ENCODE measurements at places on chromosomes 4 and X. TPM values are rescaled to one million over a fixed set of nuclear protein-coding genes. Genes with fewer than 3 reads are reported as not detected.

Gene P2RY10
- 1.5 TPM for total RNA-seq

DNA sequence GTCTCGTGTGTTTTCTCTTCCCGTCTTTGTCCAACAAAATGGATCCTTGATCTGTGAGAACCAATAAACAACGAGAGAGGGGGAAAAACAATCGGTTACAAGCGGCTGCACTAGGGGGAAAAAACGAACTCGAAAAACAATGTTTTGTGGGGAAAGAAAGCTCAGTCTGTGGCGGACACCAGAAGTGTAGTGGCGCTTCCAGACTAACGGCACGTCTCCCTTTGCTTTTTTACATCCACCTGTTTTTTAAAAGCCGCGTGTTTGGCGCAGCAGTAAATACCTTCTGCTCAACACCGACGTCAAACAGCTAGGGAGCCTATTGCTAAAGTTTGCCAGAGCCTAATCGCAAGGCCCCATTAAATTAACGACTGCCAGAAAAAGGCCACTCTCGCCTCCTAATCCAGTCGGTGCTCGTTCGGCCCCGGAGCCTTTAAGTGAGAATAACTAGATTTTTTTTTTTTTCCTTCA, 3.3 kb downstream of the NKX6-1 start:
- no peak for DNase-seq

Gene GLRA2
- not detected for total RNA-seq

GRCh38 chr4:182310962-182311361, 67.8 kb downstream of the TENM3 start:
- DNase-seq, result no peak

DNA sequence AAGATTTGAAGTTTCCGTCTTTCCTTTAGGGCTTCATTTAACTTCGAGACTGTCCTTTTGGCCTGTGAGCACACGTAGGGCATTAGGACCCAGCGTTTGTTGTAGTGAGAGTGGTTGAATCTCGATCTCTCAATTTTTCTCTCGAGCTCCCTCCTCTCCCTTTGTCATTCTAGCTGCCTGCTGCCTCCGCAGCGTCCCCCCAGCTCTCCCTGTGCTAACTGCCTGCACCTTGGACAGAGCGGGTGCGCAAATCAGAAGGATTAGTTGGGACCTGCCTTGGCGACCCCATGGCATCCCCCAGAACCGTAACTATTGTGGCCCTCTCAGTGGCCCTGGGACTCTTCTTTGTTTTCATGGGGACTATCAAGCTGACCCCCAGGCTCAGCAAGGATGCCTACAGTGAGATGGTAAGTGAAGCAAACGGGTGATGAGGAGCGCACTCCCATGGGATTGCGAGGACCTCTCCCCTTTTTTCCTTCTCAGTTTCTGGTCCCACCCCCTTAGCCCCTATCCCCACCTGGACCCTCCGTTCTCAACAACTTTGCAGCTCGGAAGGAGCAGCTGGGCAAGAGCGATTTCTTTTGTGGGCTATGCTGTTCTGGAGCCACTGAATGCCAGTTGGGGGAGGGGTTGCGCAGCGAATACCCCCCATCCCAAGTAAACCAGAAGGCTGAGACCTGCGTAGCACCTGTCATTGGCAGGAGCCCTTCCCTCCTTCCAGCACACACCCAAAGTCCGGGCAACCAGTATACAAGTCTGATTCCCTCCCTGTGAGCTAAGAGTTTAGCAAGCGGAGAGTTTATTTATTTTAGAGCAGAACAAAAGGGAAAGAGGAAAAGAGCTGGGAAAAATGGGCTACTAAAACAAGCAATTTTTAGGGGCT, at the start of gene TMEM35A:
TMEM35A (plus strand) TSS at position 164 of the 883 bp plus-strand sequence; CDS start at position 288, 124 bp downstream.
- DNase-seq, result no peak

DNA sequence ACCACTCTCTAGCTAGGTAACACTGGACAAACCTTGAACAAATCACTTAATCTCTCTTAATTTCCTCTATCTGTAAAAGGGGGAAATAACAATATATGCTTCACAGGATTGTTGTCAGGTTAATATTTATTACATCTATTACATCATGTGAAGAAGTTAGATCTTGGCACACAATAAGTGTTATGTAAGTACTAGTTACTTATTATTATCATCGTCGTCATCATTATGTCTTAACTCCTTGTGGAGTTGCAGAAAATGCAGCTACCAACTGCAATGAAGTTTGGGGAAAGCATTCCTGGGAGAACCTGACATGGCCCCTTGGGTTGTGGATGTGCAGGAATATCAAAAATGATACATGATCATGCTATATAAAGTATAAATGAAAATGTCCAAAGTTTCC, 4.8 kb upstream of the JCHAIN start:
- DNase-seq, result no peak

- peak; percentile 19 for DNase-seq
These were observed 3.0 kb downstream of the LINC00632 start for GRCh38 chrX:140712413-140713173.

DNA sequence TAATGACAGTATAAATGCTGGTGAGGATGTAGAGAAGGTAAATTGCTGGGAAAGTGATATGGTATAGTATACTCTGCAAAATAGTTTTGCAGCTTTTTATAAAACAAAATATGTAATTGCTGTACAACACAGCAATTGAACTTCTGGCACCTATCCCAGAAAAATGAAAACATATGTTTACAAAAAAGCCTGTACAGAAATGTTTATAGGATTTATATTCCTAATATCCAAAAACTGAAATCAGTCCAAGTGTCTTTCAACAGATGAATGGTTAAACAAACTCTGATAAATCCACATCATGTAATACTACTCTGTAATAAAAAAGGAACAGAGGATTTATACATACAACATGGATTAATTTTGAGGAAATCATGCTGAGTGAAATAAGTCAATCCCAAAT, 198.4 kb upstream of the ACTRT1 start:
- no peak for DNase-seq

Gene SH2D1A
- total RNA-seq, result 1.0 TPM

Gene GAGE2A
- not detected for total RNA-seq

- DNase-seq, result no peak
These were observed 249.5 kb downstream of the GPM6A start for GRCh38 chr4:175562542-175562941.

GRCh38 chr4:118741301-118741855, 56.2 kb downstream of the METTL14 start:
- DNase-seq, result no peak

Measured in mucosa of gallbladder (tissue), 1 donor.